Thoracic aorta (tissue), 2 donors: ENCODE measurements at places on chromosomes 2 and 18. TPM values are rescaled to one million over a fixed set of nuclear protein-coding genes. Genes with fewer than 3 reads are reported as not detected.

NAPG gene
- 47.8 TPM for total RNA-seq

NETO1 gene
- not detected for total RNA-seq

LCT gene
- 0.28 TPM for total RNA-seq

DNA sequence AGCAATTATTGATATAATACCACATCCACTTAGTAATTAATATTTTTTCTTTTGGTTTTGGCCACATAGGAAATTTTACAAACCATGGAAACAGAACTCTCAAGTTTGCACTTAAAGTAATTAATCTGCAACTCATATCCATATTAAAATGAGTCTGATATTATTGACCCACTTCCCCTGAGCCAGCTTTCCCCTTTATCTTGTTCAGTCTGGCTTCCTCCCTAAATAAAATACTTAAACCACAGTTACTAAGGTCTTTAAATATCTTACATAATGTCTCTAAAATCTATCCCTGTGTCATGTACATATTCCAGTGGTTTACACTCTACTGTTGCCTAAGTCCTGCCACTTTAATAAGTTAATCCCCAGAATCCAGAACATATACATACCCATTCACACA is 564.9 kb upstream of the FSHR start:
- H3K4me1 ChIP-seq = no peaks in the 10 kb centered on the region
- H3K36me3 ChIP-seq = no peaks in the 10 kb centered on the region
- no peaks in the 10 kb centered on the region for H3K27me3 ChIP-seq
- H3K4me3 ChIP-seq = no peak overlapping the region
- no peak for DNase-seq
- H3K27ac ChIP-seq = no peak overlapping the region

DNA sequence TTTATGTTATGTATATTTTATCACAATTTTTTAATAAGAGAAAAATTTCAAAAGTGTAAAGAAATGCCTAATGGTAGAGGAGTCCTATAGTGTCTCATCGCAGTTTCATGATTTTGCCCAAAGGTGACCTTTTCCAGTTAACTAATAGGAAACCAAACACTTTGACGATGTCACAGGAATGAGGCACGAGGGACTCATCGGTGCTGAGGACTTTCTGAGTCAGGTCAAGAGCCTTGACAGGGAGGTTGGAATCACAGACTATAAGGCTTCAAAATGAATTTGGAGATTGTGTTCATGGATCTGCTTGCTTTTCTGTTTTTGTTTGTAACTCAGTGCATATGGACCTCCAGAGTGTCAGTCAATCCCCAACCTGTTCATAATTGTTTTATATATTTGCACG is 15.1 kb upstream of the RTTN start:
- no peaks in the 10 kb centered on the region for H3K27me3 ChIP-seq
- H3K4me1 ChIP-seq = no peaks in the 10 kb centered on the region
- no peak overlapping the region for H3K4me3 ChIP-seq
- DNase-seq = no peak
- no peaks in the 10 kb centered on the region for H3K36me3 ChIP-seq

DNA sequence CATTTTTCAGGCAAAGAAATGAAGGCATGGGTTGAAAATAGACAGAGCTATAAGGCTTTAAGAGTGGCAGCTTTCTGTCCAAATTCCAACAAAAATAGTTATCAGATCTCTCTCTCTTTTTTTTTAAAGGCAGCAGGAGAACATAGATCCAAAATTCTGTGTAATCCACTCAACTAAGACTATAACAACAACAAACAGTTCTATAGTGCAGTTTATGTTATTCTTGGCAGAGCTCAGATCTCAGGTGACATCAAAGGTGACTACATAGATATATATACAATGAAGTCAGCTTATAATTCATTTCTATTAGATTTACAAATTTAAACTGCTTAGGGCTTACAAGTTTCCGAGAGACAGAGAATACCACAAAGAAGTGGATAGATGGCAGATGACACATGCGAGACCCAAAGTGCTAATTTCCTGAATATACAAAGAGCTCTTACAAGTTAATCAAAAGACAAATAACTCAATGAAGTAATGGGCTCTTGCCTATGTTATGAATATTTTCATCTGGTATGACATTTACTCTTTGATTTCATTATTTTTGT is 223.2 kb downstream of the BCL2 start:
- no peak overlapping the region for H3K4me3 ChIP-seq
- H3K36me3 ChIP-seq = no peaks in the 10 kb centered on the region
- H3K4me1 ChIP-seq = no peaks in the 10 kb centered on the region
- DNase-seq = no peak
- peaks cover 6% of the 10 kb centered on the region for H3K27me3 ChIP-seq

GRCh38 chr2:57515366-57515765 is 531.2 kb upstream of the VRK2 start:
- H3K36me3 ChIP-seq = no peaks in the 10 kb centered on the region
- H3K27me3 ChIP-seq = no peaks in the 10 kb centered on the region
- no peaks in the 10 kb centered on the region for H3K4me1 ChIP-seq

GRCh38 chr18:55654986-55655385 is 67.0 kb upstream of the TCF4 start:
- no peak for DNase-seq
- H3K4me1 ChIP-seq = no peaks in the 10 kb centered on the region
- no peaks in the 10 kb centered on the region for H3K36me3 ChIP-seq
- H3K4me3 ChIP-seq = no peak overlapping the region
- no peak overlapping the region for H3K27ac ChIP-seq

GRCh38 chr2:148990968-148991367 is 47.5 kb upstream of the LYPD6B start:
- no peaks in the 10 kb centered on the region for H3K36me3 ChIP-seq
- no peak for DNase-seq
- no peaks in the 10 kb centered on the region for H3K4me1 ChIP-seq
- no peak overlapping the region for H3K27ac ChIP-seq

- H3K4me3 ChIP-seq = no peak overlapping the region
- H3K36me3 ChIP-seq = no peaks in the 10 kb centered on the region
- H3K4me1 ChIP-seq = no peaks in the 10 kb centered on the region
- no peak overlapping the region for H3K27ac ChIP-seq
- no peaks in the 10 kb centered on the region for H3K27me3 ChIP-seq
- DNase-seq = no peak
Measured at GRCh38 chr2:169452080-169452479, 27.2 kb upstream of the BBS5 start.
